ENCODE measurements at places on chromosomes 3 and 15. TPM values are rescaled to one million over a fixed set of nuclear protein-coding genes. Genes with fewer than 3 reads are reported as not detected.

- peak; percentile 18 for DNase-seq
Measured at GRCh38 chr15:64044300-64045100, 1.8 kb downstream of the DAPK2 start.

- DNase-seq = peak; percentile 21
Measured at GRCh38 chr3:151085889-151086483, 522 bp downstream of the MED12L start.

GRCh38 chr3:128001576-128001975 is 50.7 kb upstream of the SEC61A1 start:
- DNase-seq = no peak

- DNase-seq = no peak
Measured at GRCh38 chr3:119636891-119637611, 23.3 kb downstream of the POPDC2 start.

DNA sequence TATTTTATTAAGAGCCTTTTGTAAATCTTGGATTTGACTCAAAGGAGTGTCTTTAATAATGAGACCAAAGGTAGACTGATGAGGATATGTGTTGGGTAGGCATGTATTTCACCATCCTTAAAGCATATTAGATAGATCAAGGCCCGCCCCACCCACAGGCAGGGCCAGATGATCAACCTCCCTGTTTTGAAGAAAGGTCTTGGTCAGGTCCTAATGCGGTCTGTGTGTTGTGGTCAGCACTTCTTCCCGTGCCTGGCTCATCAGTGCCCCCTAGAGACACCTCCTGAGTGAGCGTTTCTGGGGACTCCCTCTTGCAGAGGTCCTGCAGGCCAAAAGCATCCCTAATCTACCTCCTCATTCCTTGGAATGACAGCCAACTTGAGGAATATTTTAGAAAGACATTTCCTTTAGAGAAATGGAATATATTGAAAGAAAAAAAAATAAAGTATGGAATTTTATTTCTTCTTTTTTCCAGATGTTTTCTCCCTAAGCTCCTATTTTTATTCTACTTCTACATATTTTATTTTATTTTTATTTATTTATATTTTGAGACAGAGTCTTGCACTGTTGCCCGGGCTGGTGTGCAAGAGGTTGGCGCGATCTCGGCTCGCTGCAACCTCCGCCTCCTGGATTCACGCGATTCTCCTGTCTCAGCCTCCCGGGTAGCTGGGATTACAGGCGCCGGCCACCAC is 6.0 kb downstream of the TM4SF4 start:
- DNase-seq = peak; percentile 91

DNA sequence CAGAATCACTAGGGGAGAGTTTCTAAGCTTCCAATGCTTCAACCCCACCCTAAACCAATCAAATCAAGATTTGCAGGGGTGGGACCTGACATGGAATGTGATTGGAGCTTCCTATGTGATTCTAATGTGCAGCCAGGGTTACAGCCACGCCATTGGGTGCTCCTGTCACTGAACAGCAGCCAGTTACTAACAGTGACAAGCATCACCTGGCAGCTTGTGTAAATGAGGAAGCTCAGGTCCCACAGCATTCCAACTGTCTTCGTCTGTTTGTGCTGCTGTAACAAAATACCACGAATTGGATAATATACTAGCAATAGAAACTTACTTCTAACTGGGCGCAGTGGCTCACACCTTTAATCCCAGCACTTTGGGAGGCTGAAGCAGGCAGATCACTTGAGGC is 294.9 kb downstream of the SHQ1 start:
- DNase-seq = no peak

GRCh38 chr3:46897031-46897430 is 19.5 kb downstream of the PTH1R start:
- no peak for DNase-seq

- no peak for DNase-seq
Measured at GRCh38 chr3:15116032-15116669, 17.2 kb upstream of the RBSN start.

ADGRG7 gene
- total RNA-seq = not detected

DNA sequence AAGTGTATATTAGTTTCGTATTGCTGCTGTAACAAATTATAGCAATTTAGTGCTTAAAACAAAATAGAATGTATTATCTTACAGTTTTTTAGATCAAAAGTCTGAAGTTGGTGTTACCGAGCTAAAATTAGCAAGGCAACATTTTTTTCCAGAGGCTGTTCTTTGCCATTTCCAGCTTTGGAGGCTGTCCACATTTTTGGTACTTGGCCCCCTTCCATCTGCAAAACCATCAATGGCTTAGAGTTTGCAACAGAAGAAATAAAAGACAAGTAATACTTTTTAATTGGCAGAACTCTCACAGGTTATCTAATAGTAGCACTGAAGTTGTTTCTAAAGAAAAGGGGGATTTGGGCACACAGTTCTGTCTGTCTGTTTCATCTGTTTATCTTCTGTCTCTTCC is 1248.5 kb downstream of the ROBO1 start:
- DNase-seq = peak; percentile 7

- DNase-seq = no peak
Measured at GRCh38 chr3:35184775-35185174, 454.6 kb upstream of the ARPP21 start.

DNA sequence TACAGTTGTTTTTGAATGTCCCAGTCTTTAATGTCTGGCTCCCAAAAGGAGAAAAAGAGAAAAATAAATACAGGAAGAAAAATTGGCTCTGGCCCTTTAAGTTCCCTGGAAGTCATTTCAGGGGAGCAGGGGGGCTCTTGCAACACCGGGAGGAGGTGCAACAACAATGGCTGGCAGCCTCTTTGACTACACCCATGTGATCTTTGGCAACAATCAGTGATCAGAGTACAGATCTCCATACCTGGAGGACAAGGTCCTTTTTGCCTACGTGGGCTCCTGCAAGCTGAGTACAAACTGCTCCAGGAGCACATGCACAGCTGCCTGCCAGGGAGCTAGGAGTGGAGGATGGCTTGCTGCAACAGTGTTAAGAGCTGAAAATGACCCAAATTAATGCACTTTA is 63.9 kb downstream of the GLCE start:
- no peak for DNase-seq

DNA sequence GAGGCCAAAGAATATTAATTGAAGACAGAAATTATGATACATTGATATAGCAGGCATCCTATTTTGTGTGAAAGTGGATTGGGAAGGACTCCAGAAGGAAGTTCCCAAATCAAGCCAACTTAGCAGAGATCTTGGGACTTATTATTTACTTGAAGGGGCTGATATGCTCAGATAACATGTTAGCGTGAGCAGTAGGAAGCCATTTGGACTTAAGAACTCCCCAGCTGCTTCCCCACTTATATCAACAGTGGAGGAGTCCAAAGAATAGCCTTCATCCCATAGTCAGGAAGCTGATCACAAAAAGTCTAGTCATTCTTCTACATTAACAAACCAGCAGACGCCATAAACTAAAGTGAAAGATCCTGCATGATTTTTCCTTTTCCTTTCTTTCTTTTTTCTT is 200.0 kb downstream of the ATP8B4 start:
- no peak for DNase-seq

DNA sequence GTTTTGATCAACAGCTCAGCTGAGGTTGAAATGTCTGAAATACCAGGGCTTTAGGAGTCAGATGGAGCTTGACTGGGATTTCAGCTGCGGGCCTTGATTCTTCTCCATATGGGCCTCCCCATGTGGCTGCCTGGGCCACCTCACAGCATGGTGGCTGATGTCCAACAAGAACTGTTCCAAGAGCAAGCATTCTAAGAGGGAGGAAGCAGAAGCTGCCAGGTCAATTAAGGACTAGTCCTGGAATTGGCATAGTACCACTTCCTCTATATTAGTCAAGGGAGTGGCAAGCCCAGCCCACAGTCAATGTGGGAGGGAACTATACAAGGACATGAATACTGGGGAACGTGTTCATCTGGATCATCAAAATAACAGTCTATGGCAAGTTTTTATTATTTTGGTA is 181.7 kb upstream of the ANKRD28 start:
- peak; percentile 51 for DNase-seq

GRCh38 chr15:54816401-54816800 is 380.3 kb downstream of the RSL24D1 start:
- no peak for DNase-seq

- DNase-seq = no peak
Measured at GRCh38 chr15:64915518-64916227, 4.0 kb downstream of the ANKDD1A start.

DNA sequence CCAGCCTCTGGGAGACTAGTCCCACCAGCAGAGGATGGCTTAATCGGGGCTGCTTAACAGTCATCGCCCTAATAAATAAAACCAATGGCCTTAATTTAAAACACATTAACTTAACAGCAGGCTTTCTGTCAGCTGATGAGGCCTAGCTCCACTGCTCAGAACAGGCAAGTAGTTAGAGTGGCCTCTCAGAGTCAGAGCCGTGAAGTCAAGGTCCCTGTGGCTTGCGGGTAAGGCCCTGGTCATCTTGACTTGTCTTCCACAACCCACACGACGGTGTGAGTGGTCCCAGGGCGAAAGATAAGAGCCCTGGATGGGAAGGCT is 11.8 kb downstream of the XXYLT1 start:
- no peak for DNase-seq

SNTN gene
- total RNA-seq = not detected

LINS1 gene
- total RNA-seq = 16.9 TPM

DNA sequence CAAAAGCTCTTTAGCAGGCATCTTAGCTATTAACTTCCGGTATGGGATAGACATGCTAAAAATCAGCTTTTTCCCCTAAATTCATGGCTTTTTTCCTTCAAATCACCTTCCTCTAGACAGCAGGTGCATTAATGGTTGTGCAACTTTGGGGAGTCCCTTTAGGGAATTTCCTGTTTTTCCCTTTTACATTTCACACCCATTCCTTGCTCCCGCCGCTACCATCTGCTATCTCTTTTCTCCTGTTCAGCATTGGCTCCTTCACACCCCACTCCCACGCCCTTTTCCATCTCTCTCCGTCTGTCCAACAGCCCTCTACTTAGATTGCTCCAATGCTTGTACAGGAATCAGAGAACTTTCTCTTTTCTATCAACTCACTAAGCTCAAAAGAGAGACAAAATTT is 43.4 kb downstream of the FEZF2 start:
- no peak for DNase-seq

CNTN4 gene
- not detected for total RNA-seq

ACP3 gene
- total RNA-seq = 0.52 TPM

MKRN3 gene
- total RNA-seq = 9.3 TPM

- no peak for DNase-seq
Measured at GRCh38 chr15:27323801-27324200, 352.8 kb downstream of the GABRG3 start.

DNA sequence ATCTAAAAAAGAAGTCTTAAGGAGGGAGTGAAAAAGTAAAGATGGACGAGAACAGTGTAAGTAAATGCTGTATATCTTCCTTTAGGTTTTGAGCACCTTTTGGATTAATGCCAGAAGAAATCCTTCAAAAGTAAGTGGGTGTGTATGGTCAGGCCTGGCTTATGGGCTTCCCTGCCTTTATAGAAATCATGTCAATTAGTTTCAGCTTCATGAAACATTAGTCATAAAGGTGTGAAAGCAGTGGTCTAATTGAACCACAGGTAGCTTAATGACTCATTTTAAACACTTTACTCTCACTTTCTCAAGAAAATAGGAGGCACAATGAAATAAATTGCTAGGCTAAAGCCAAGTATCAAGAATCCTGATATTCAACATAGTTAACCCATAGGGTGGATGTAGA is 467.4 kb upstream of the DPPA4 start:
- DNase-seq = no peak

DNA sequence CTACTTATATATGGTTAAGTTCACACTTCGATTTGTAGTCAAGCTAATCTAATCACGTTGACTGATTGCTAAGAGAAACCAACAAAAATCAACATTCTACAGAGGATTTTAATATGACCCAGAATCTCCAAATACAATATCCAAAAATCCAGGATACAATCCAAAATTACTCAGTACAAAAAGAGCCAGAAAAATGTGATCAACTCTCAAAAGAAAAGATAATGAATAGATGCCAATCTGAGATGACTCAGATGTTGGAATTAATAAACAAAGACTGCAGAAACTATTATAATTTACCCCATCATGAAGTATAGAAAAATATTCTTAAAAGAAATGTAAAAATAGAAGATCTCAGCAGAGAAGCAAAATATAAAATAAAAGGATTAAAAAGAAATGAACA is 22.3 kb downstream of the HACL1 start:
- DNase-seq = peak; percentile 3

GRCh38 chr3:3509665-3510064 is 289.6 kb upstream of the LRRN1 start:
- no peak for DNase-seq

AEN gene
- total RNA-seq = 15.7 TPM

TEX9 gene
- 4.3 TPM for total RNA-seq

GALK2 gene
- 29.4 TPM for total RNA-seq

GRCh38 chr3:112769286-112769978 is 77.2 kb downstream of the CD200R1L start:
- DNase-seq = no peak

DNA sequence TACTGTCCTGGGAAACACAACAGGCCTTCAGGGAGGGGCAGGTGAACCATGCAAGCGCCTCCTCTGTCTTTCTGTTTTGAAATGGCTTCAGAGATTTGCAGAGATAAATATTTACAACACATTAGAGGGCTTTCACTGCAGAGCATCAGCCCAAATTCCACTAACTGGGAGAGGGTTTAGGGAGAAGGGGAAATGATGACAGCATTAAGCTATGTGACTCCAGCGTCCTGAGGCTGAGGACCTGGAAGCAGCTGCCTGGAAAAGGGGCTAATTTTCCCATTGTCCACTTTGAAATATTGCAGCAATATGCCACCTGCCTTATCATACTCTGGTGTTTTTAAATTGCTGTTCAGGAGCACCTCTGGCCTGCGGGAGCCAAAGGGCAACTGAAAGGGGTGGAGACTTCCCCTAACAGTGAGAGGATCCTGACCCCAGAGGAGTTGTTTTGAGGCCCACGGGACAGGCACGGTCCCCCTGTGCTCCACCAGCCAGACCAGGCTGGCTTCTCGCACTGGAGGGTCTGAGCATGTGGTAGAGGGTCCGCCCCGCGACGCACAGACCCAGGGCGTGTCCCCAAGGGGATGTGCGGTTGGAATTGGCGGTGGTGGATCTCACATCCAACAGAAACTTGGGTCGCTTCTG is 110.6 kb downstream of the XXYLT1 start:
- peak; percentile 77 for DNase-seq

CELSR3 gene
- 5.2 TPM for total RNA-seq

ANKUB1 gene
- total RNA-seq = not detected

DNA sequence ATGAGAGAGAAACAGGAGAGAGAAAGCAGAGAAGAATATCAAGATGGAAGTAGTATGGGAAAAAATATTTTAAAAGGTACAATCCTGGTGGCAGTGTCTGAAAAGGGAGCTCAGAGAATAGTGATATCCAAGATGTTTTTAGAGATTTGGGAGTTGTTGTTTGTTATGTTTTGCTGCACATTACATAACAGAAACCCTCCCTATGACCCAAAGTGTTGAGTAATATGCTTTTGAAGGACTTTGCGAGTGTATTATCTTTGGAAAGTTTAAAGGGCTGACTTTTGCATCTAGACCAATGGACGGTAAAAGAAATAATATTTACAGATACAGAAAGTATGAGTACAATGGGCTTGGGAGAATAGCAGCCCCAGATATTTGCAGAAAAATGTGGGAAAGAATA is 759.7 kb downstream of the NTRK3 start:
- DNase-seq = no peak

- peak; percentile 78 for DNase-seq
Measured at GRCh38 chr3:185207931-185208746, 45.7 kb downstream of the EHHADH start.
